Common myeloid progenitor, CD34-positive (primary cell): ENCODE measurements at places on chromosomes 2 and 18.
A peak's percentile ranks its signal among the peaks of the same experiment; 100 is the strongest.

GRCh38 chr2:127398239-127398590, 10.4 kb upstream of the MAP3K2 start:
- peak; percentile 75 for DNase-seq

DNA sequence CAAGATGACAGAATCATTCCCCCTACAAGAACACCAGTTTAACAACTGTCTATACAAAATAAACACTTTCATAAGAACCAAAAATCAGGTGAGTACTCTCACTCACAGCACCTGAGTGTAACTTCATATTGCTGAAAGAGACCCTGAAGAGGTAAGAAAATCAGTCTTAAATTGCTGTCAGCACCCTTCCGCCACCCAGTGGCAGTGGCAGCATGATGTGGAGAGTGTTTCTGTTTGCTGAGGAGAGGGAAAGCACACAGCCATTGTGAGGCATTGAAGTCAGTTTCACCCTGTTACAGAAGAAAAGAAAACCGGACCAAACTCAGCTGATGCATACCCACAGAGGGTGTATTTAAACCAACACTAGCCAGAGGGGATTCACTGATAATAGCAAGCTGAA, 1240.8 kb upstream of the CRIM1 start:
- no peak for DNase-seq

DNA sequence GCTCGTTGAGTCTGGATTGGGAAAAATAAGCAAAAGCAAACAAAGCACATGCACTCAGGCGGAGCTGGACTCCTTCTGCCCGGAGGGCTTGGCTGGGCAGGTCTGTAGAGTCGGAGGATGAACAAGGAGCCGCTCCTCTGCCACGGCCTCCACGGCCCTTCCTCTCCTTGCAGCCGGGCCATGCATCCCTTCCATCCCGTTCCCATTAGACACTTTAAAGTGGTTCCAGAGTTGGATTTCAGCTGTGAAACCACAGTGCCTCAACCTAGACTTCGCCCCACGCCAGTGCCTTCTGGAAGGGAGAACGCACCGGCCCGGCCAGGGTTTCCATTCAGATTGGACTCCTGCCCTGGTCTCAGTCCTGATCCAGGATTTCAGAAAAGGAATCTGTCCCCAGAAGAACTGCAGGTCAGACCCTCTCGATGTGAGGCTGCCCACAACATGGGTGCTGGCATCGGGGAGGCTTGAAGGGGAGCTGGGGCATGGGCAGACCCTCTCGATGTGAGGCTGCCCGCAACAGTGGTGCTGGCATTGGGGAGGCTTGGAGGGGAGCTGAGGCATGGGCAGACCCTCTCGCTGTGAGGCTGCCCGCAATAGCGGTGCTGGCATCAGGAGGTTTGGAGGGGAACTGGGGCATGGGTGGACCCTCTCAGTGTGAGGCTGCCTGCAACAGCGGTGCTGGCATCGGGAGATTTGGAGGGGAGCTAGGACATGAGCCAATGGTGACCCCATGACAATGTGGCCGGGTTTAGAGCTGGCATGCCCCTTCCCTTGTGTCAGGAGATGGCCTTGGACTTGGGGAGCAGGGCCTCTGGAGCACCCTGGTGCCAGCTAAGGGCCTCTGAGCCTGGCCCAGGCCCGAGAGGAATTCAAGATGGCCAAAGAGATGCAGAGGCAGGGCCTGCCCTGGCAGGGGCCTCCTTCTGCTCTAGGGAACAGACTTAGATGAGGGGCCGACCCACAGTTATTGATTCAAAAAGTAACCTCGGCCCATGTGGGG, 304.5 kb downstream of the NDUFA10 start:
- DNase-seq = no peak

DNA sequence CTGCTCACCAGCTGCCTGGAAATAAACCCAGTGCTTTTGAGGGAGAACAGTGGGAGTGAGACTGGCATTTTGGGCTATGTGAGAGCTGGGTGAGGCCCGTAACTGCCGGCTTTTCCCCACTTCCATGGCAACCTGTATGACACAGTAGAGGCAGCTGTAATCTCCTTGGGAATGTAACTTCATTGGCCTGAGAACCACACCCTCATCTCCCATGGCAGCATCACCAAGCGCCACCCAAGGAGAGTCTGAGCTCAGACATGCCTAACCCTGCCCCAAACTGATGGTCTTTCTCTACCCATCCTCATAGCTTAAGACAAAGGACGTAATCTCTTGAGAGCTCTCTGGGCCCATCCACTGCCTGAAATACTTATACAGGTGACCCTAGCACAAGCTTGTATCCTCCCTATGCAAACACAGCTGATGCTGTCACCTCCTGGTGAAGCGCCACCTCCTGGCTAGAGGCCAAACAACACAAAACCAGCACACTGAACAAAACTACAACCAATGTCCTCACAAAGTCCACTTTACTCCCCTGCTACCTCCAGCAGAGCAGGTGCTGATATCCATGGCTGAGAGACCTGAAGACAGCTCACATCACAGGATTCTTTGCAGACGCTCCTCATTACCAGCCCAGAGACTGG, 763.4 kb upstream of the NRXN1 start:
- DNase-seq = peak; percentile 3

DNA sequence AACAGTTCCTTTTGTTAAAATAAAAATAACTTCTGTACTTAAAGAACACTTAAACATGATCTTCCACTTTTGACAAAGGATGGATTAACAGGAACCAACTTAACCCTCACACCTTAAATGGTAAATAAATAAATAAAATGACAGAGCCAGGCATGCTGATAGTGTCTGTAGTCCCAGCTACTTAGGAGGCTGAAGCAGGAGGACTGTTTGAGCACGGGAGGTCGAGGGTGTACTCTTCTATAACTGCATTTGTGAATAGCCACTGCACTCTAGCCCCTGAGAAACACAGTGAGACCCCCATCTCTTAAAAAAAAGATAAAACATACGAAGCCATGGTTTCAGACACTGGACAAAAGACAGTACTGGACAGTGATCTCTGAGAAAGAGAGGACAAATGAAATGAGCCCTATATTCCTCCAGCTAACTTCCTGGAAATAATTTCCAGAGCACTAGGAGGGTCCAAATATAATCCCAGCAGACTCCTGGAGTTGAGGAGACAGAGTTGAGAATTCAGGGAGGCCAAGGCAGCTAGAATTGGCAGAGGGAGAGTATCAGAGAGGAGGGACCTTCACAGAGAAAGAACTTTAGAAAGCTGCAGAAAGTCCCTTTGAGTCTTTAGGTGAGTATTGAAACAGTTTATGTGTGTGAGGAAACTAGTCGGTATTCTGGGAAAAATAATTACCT, 17.4 kb downstream of the PPP4R1 start:
- no peak for DNase-seq

DNA sequence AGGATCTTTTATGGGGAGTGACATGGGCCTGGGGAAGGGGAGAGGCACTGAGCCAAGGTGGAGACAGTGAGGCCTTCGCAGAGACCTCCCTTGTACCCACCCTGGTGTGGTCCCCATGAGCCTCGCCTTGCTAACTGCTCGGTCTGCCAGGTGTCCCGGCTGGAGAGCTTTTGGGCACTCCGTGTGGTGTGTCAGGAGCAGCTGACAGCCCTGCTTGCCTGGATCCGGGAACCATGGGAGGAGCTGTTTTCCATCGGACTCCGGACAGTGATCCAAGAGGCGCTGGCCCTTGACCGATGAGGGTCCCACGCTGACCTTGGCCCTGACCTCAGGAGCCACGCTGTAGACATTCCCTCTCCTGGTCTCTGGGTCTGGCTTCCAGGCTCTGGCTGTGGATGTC, 11.5 kb upstream of the SLC4A3 start:
- DNase-seq = no peak

DNA sequence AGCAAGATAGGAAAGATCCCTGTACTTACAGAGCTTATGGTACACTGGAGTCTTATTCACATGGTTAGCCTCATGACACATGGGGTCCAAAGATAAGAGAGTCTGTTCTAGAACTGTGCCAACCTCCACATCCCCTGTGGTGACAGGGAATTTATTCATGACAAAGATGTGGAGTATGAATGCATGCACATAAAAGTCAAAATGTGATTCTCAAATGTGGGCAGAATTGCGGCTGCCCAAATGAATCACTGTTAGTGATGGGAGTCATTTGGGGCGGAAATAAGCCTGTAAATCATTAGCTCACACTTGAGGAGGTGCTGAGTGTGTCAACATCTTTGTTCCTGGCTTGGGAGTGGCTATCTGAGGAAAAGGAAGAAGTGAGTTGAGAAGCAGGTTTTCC, 560.6 kb downstream of the SLC4A3 start:
- DNase-seq = no peak

DNA sequence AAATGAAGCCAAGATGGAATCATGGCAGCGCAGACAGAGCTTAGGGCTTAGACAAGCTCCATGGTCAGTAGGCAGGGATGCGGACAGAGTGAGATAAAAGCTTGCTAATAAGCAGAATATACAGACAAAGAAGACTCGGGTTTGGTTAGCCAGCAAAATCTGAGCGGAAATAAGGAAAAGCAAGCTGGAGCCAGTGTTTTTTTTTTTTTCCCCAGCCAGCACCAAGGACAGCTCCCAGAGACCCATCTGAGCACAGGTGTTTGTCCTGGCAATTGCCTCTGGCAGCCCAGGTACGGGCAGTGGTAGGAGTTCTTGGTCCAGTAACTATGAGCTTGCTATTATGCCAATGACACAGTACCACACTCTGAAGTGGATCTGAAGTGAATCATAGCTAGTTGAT, 187.6 kb downstream of the ADCYAP1 start:
- no peak for DNase-seq

DNA sequence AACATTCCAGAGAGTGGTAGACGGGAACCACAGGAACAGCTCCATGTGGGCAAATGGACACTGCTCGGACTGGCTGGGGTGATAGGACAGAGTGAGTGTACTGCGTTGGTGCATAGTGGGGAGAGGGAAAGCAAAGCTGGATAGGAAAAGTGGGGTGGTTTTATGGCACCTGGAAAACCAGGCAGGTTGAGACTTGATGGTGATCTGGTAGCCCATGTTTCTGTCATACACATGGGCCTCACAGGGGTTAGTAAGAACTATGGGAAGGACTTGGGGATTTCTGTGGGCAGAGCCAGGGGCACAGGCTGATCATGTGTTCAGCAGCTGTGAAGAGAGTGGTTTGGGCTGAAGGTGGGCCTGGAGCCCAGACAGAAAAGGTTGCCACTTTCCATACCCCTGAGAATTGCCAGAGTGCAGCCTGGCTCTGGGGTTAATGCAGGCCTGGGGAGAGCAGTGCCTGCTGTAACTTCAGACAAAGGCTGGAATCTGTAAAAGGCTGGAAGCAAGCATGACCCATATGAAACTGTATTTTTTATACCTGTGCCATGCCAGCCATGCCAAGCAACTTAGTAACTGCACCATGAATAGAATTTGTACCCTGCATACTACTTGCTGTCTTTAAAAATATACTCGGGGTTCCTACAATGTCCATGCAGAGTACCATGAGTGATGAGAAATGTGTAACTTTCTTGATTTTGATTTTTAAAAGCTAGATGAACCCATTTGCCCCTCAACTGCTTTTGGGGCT, 41.9 kb downstream of the RPIA start:
- DNase-seq = no peak

GRCh38 chr2:25797620-25798488, 80.4 kb downstream of the ASXL2 start:
- DNase-seq = no peak

DNA sequence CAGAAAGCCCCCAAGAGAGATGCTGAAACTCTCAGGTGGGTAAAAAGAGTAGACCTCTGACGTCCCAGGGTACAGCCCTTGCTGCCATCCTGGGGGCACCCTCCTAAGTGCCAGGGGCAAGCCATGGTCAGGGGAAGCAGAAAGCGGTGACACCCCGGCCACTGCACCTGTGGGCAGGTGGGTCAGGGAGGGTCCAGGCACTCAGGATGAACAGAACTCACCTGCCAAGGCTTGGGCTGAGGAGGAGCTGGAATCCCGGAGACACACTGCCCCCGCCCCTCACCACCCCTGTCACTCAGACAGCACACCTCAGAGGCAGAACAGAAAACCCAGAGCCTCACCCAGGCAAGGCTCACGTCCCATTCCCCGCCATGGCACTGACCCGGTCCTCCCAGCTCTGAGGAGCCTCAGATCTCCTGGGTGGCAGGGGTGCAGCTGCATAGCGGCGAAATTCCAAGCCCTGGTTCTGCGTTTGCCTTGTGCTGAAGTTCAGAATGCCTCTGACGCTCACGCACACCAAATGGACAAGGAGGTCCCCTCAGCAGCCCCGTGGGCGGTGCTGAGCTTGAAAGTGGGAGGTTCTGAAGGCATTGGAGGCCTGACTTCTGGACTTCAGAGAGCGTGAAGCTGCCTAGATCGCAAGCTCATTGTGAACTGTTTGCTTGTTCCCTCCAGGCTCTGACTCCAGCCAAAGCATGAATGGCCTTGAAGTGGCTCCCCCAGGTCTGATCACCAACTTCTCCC, 4.3 kb downstream of the GPR17 start:
- DNase-seq = no peak

DNA sequence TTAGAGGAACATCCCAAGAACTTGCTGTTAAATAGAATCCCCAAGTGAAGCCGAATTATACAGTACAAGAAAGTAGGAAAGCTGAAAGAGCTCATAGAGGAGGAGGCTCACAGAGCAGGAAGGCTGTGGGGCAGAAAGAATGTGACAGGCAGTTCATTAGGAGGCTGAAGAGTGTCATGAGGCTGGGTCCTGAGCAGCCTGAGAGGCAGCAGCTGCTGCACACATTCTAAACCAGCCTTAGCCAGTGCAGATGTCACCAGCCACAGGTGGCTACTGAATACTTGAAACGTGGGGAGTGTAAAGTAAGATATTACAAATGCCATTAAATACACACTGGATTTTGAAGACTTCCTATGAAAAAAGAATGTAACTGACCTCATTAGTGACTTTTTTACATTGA, 490.2 kb upstream of the KLHL29 start:
- DNase-seq = no peak

- no peak for DNase-seq
These were observed 137.9 kb downstream of the MGAT5 start for GRCh38 chr2:134391751-134392160.

- DNase-seq = no peak
These were observed 29.5 kb downstream of the GALNT14 start for GRCh38 chr2:31108561-31109286.

DNA sequence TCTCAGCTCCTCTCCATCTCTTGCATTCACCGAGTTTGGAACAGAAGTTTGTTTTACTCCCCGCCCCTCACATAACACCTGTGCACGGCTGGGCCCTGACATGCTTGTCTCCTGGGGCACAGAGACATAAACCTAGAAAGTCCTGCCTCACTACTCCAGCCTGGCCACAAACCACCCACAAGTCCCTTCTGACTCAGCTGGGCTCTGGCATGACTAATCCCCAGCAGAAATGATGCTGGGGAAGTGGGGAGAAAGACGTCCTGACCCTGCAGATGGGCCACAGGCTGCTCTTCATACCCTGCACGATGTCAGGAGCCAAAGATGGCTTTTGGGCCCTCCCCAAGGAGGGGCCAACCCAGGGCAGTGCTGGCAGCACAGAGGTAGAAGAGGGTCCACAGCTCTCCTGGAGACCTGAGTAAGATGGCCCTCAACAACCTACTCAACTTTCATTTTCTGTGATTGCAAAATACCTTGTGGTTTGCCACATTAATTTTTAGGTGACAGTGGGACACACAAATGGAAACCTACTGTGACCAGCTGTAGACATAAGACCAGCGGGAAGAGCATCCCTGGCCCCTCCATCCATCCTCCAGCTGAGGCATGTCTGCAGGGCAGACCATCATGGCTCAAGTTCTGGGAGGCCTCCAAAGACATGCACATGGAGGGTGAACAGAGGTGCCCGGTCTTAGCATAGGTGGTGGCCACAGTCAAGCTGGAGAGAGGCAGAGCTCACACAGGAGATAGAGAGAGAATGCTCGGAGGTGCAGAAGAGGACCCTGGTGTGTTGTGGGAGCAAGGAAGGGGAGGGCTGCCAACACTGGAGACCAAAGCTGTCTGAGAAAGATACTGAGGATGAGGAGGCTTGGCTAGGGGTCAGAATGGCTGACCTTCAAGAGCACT, 40.0 kb downstream of the DNMT3A start:
- DNase-seq = peak; percentile 92

- DNase-seq = no peak
These were observed 340.5 kb downstream of the NBAS start for GRCh38 chr2:15220603-15221002.
